ENCODE measurements at places on chromosomes 12 and 14.

DNA sequence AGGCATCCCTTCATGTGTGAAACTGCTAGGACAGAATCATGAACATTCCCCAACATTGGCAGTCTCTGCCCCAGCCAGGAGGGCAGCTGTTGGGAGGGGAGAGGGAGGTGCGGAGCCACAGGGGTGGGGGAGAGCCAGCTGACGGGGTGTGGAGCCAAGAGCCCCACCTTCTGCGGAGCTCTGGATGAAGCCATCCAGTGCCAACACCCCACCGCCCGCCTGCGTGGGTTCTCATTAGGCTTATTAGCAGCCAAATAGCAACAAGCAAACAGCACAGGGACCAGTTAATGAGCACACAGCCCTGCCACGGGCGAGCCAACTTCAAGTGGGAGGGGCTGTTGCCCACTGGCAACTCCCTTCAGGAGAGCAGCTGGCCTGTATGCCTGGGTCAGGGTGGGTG lies 12.1 kb downstream of the LTBP2 start:
- no peak for DNase-seq

DNA sequence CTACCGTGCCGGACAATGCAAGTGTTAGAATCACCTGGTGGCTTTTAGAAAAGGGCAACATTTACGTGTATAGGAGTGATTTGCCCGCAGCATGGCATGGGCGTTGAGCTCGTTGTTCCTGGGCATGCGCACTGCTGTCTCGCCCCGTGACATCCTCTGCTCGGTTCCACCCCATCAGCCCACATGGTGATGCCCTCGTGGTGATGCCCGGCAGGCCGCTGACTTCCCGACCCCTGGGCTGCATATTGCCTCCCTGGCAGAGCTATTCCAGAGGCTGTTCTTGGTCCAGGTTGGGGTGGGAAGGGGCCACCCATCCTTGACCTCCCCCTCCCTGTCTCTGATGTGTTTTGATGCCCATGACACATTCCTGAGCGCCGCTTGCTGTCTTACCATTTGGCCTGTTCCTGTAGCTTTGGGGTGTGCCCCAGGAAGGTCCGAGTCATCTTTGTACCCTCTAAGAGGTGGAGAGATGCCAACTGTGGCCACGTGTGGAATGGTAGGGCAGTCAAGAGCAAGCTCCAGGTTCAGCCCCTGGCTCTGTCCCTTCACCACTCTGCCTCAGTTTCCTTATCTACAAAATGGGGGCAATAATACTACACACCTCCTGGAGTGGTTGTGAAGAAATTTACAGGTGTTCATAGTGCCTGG lies 4.8 kb downstream of the HIP1R start:
- DNase-seq = no peak

DNA sequence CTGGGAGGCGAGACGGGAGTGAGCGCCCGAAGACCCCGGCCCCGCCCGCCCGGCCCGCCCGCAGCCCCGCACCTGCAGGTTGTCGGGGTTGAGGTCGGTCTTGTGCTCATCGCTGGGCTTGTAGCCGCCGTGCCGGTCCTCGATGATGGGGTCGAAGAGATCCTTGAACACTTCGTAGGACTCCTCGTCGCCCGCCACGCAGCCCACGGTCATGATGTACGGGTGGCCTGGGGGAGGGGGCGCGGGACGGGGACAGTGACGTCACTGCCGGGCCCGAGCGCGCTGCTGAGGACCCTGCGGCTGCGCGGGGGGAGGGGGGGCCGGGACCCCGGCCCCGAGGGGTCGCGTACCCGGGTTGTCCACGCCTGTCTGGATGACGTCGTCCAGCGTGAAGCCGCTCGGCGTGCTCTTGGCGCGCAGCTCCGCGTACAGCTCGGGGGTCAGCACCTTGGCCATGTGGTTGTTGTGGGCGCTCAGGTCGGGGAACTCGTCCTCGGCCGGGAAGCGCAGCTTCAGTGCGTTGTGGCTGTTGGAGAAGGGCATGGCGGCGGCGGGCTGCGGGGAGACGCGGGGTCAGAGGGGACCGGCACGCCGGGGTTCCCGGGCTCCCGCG lies 573 bp downstream of the CKB start:
- no peak for DNase-seq

DNA sequence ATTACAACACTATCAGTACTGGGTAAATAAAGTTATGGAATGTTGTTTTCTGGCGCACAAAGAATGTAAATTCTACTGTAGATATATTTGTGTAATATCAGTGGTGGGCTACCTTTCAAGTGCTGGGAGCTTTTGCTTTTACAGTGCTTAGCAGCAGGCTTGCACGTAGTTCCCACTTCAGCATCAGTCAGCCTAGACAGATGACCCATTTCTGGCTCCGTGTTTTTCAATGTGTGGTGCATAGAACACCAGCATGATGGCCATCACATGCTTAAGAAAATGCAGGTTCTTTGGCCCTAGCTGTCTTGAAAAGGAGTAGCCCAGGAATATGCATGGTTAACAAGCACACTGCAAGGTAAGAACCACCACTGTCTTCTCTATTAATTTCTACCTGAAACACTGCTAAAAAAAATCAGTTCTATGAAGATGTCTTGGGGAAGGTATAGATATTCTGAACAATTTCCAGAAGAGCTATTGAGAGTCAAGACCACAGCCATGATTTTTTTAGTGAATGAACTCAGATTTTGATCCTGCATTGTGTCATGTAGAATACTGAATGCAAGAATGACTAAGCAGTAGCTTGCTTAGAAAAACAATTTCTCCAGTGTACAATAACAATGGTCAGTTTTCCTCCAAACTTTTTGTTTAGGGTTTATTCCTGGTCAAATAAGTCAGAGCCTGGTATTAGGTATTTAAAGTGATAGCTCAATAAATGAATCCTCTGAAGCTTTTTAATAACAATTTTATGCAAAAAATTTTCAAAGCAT lies 195.7 kb downstream of the AKAP6 start:
- no peak for DNase-seq

- DNase-seq = no peak
These were observed 2.2 kb downstream of the SPRYD3 start for GRCh38 chr12:53077030-53077429.

GRCh38 chr14:99062772-99063418 lies 209.1 kb downstream of the BCL11B start:
- DNase-seq = no peak

DNA sequence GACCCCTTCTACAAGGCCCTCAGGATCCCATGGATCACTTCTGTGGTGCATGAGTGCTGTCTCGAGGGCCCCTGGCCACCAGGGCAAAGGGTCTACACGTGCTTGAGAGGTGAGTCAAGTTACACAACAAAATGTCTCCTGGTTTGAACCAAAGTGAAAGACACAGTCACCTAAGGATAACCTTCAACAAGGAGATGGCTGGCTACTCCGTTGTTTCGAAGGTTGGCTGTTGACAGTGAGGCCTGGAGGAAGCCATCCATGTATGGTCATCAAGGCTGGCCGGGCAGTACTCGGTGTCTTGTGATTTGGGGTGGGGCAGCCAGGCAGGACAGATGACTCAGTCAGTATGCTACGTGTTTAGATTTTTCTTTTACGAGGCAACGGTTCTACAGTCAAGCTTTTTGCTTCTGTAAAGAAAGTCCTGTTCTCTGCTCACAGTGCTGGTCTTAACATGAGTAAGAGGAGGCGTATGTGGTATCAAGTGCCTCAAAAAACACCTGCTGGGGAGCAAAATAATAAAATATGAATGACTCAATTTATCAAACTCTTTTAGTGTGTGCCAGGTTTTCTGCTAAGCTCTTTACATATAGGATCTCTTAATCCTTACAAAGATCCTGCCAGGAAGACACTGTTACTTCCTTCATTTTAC lies 18.0 kb upstream of the NT5DC3 start:
- no peak for DNase-seq

DNA sequence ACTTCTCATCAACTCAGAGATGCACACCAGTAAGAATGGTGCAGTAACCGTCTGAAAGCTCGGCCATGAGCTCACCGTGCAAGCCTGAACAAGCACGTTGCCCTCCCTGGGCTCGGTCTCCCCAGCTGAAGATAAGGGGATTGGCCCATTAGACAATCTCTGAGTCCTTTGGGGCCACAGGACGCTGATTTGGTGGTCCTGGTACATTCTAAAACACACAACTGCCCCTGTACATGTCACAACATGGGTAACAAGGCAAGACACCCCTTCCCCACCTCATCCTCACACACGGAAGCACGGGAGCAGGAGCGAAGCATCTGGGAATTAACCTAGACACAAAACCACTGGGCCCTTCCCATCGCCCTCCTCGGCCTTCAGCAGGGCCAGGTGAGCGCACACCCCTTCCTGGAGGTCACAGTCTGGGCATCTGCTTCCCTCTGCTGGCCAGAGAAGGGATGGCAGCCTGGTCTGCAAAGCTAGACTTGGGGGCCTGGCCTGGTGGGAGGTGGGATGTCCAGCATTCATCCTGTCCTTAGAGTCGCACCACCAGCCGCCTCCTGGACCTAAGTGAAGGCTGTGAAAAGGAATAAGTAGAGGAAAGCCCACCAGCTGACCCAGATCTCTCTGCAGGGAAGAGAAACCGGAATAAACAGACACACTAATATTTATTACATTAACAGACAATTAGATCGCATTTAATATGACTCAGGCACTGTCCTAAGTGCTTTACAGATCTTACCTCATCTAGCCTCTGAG lies 18.9 kb upstream of the SMUG1 start:
- no peak for DNase-seq

DNA sequence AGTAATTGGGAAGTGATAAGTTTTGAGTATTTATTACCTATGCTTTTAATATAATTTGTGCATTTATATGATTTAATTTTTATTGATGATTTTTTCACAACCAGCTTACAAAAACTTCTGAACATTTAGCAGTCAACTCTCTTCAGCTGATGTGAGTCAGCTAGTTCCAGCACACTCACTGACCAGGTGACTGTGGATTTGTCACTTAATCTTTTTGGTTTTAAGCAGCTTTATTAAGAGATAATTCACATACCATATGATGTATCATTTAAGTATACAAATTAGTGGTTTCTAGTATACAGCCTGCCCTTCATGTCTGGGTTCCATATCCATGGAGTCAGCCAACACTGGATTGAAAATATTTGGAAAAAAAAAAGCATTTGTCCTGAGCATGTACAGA lies 103.5 kb downstream of the SYNE2 start:
- DNase-seq = no peak

DNA sequence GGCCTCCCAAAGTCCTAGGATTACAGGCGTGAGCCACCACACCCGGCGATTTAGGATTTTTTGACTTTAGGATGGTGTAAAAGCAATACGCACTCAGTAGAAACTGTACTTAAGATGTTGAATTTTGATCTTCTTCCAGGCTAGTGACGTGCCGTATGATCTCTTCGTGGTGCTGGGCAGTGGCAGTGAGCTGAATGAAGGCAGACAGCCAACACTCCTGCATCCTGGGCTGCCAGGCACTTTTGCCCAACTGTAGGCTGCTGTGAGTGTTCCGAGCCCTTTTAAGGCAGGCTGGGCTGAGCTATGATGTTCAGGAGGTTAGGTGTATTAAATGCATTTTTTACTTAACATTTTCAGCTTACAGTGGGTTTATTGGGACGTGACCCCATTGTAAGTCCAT lies 21.3 kb downstream of the IL31 start:
- no peak for DNase-seq

GRCh38 chr12:101599771-101600484 lies 5.2 kb downstream of the MYBPC1 start:
- DNase-seq = no peak

DNA sequence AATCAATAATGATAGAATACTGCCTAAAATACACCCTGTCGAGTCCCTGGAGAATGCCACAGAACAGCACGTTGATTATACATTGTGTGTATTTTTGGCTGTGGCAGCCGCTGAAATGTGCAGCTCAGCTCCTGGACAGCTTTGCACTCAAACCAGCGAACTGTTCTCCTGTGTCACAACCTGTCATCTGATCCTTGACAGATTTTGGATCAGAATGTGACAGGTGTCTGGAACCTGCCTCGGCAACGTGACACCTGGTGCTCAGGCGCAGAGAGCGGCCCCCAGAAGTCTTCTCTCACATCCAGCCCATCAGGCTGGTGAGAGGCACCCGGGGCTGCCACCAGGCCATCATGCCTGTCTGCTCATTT lies 19.3 kb downstream of the MVK start:
- no peak for DNase-seq

GRCh38 chr14:92944976-92945375 lies 22.0 kb downstream of the CHGA start:
- no peak for DNase-seq

DNA sequence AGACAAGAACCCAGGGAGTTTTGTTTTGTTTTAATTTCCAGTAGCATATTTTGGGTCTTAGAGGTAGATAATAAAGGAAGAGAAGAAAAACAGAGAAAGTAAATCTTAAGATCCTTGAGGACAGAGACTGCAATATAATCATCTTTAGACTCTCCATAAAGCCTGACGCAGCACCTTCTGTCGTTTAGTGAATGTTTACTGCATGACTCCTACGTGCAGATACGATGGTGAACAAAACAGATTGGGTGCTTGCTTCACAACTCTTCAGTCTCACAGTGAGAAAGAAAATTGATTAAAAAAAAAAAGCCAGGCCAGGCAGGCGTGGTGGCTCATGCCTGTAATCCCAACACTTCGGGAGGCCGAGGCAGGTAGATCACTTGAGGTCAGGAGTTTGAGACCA lies 86.9 kb downstream of the STON2 start:
- no peak for DNase-seq

- no peak for DNase-seq
These were observed 261 bp upstream of the MLH3 start for GRCh38 chr14:75051556-75051899.

DNA sequence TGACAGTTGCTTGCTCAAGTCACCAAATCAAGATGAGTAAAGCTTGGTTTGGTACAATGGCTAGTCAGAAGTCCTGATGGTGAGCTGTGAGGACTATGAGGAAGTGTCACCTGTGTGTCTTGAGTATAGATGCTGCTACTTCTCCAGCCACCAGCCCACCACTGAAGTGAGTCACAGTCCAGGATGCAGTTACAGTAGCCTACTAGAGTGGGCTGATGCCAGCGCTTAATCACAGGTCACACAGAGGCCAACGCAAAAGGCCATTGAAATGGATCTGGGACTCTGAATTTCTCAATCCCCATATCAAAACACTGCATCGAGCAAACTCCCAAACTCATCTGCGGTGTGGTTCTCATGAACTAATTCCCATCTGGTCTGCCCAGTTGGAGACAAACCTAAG lies 223.1 kb downstream of the ANO6 start:
- no peak for DNase-seq

- DNase-seq = no peak
These were observed 410.6 kb downstream of the MDGA2 start for GRCh38 chr14:47264842-47265241.

DNA sequence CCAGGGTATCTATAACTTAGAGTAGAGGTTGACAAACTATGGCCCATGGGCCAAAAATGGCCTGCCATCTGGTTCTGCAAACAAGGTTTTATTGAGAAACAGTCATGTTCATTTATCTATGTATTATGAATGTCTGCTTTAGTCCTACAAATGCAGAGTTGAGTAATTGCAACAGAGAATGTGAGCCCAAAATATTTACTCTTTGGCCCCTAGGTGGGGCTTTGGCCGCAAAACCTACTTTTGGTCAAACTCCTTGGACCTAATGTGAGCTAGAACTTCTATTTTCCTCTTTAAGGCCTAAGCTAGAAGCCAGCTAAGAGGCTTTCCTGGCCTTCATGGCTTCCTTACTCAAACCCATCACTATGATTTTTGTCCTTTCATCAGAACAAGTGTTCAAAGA lies 379.1 kb downstream of the NELL2 start:
- DNase-seq = no peak

- no peak for DNase-seq
These were observed 431.9 kb downstream of the BCL11B start for GRCh38 chr14:98840091-98840490.

All from fibroblast of skin of left biceps (primary cell).